ENCODE measurements at places on chromosomes 11 and 22. TPM values are rescaled to one million over a fixed set of nuclear protein-coding genes. Genes with fewer than 3 reads are reported as not detected.
A peak's percentile ranks its signal among the peaks of the same experiment; 100 is the strongest.

Gene SPDYC
- total RNA-seq: not detected

Gene OVOL1
- not detected for total RNA-seq

Gene PLAAT2
- not detected for total RNA-seq

Gene SYTL2
- total RNA-seq: 9.2 TPM

Gene DRD2
- 0.14 TPM for total RNA-seq

Gene OR8G5
- total RNA-seq: not detected

Gene RAB38
- 0.46 TPM for total RNA-seq

Gene OOSP4B
- total RNA-seq: not detected

Gene PKNOX2
- total RNA-seq: 3.1 TPM

Gene CARNS1
- total RNA-seq: 21.2 TPM

Gene TBCEL
- 25.1 TPM for total RNA-seq

DNA sequence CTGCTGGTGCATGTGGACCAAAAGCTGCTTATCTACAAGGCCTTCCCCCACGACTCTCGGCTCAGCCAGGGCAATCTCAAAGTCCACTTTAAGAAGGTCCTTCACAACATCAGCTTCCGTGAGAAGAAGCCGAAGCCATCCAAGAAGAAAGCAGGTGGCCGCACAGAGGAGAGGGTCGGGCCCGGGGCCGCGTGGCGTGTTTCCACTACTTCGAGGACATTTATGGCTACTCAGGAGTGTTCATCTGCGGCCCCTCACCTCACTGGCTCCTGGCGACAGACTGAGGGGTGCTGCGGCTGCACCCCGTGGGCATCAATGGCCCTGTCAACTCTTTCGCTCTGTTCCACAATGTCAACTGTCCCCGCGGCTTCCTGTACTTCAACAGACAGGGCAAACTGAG is 16.2 kb upstream of the SLC5A4 start:
- no peaks in the 10 kb centered on the region for H3K36me3 ChIP-seq
- H3K4me3 ChIP-seq: no peak overlapping the region
- no peak overlapping the region for H3K27ac ChIP-seq
- DNase-seq: no peak

GRCh38 chr11:111452146-111452545 is 60.0 kb downstream of the BTG4 start:
- no peaks in the 10 kb centered on the region for H3K27me3 ChIP-seq
- H3K4me3 ChIP-seq: no peak overlapping the region
- no peak overlapping the region for H3K27ac ChIP-seq
- no peaks in the 10 kb centered on the region for H3K4me1 ChIP-seq
- no peak for DNase-seq

DNA sequence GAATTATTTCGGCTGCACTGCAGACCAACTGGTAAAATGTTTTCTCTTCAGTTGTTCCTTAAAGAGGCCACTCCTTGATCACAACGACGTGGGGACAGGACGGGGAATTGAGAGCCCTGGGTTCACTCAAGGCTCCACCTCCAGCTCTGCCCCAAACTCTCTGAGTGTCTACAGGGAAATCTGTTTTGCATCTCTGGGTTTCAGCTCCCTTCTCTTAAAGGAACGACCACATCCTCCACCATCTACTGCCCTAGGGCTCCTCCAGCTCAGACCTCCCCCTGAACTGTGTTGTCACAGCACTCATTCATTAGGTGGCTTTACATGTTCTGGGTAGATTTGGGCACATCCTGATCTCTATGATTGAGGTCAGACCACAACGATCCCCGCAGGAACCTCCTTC is 5.1 kb upstream of the PPFIA1 start:
- no peak for DNase-seq
- no peak overlapping the region for H3K27ac ChIP-seq
- peaks cover 6% of the 10 kb centered on the region for H3K4me1 ChIP-seq

- H3K27me3 ChIP-seq: no peaks in the 10 kb centered on the region
- H3K27ac ChIP-seq: no peak overlapping the region
- DNase-seq: no peak
- no peaks in the 10 kb centered on the region for H3K36me3 ChIP-seq
Measured at GRCh38 chr11:1152316-1153104, 5.2 kb upstream of the MUC5AC start.

DNA sequence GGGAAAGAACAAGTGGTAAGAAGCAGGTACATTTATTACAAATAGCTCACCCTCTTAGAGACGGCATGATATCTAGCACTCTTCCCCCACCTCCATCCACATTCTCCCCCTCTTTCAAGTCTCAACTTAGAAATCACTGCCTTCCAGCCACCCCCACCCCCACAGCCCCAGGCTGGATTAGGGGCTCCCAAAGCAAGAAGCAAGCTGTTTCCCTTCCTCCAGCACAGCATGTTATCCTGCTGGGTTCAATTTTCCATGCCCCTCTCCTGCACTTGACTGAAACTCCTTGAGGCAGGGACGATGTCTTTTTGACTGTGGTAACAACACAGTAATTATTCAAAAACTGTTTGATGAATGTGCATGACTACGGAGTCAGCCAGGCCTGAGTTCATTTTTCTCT is 350.7 kb downstream of the LARGE1 start:
- peaks cover 19% of the 10 kb centered on the region for H3K4me1 ChIP-seq
- peak overlapping the region; percentile 52 for H3K27ac ChIP-seq
- DNase-seq: no peak

GRCh38 chr11:75592715-75593114 is 30.7 kb downstream of the SERPINH1 start:
- no peak for DNase-seq
- H3K36me3 ChIP-seq: no peaks in the 10 kb centered on the region
- no peaks in the 10 kb centered on the region for H3K27me3 ChIP-seq
- no peaks in the 10 kb centered on the region for H3K4me1 ChIP-seq
- H3K27ac ChIP-seq: no peak overlapping the region

GRCh38 chr11:2685051-2685450 is 14.7 kb downstream of the KCNQ1OT1 start:
- DNase-seq: no peak
- peaks cover 8% of the 10 kb centered on the region for H3K4me1 ChIP-seq
- no peaks in the 10 kb centered on the region for H3K27me3 ChIP-seq
- H3K4me3 ChIP-seq: no peak overlapping the region

GRCh38 chr11:2176389-2176900 is 4.8 kb upstream of the TH start:
- no peak for DNase-seq
- no peaks in the 10 kb centered on the region for H3K27me3 ChIP-seq
- H3K4me3 ChIP-seq: no peak overlapping the region
- H3K36me3 ChIP-seq: no peaks in the 10 kb centered on the region
- no peaks in the 10 kb centered on the region for H3K4me1 ChIP-seq

DNA sequence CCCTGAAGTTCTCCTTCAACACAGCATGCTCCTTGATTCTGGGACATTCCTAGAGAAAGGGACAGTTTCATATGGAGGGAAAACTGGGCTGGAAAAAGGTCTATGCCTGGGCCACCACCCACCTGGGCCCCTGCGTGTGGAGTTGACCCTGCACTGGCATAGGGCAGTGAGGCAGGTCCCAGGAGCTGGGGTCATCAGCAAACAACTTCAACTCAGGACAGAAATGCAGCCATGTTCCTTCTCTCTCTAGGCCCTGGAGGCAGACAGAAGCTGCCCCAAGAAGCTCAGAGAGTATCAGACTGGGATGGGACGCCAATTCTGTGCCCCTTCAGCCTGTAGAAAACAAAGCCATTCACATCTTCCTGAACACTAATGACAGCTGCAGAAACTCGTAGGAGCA is 34.9 kb downstream of the RTL6 start:
- H3K4me1 ChIP-seq: no peaks in the 10 kb centered on the region
- H3K36me3 ChIP-seq: no peaks in the 10 kb centered on the region
- no peak for DNase-seq
- no peaks in the 10 kb centered on the region for H3K27me3 ChIP-seq
- H3K27ac ChIP-seq: no peak overlapping the region

DNA sequence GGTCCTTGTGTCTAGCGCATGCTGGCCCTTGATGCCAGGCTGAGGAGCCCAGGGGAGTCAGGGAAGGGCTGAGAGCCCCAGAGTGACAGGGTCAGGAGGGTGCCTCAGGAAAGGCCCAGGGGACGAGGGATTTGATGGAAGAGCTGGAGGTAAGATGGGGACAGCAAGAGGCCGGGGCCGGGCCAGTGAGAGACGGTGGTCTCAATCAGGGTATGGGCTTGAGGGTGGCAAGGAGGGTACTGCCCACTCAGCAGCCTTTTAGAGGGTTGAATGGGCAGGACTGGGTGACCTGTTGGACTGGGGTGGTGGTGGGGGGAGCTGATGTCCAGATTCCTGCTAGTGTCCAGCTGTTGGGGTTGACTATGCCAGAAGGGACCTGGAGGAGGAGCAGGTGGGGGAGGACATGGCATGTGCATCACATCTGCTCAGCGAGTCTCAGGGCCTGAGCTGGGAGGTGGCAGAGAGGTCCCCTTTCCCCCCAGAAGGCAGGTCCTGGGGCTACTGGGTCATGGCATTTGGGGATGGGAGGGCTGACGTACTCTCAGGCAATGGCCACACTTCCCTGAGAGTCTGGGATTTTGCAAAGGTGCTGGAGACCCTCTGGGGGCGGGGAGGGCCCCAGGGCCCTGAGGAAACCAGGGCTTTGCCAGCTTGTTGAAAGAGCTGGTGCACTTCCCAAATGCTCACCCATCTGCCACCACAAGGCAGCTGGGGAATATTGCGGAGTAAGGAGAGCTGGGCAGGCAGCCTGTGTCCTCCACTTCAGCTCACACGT is 18.4 kb downstream of the MYO7A start:
- no peak overlapping the region for H3K4me3 ChIP-seq
- no peak for DNase-seq
- no peaks in the 10 kb centered on the region for H3K36me3 ChIP-seq

DNA sequence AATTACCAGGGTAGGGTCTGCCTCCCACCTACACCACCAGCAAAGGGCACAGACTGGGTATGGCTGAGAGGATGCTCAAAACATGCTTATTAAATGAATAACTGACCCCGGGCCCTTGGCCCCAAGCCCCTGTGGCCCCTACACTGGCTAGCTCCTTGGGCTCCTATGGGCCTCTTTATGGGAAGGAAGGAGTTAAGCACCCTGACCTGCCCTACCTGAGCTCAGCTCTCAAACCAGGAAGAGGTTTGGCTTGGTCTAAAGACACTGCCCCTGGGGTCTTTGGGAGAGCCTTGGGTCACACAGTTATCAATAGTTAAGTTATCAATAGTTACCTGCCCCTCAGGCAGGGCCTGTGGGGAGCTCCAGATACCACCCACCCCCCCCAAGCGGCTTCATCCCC is 1.2 kb downstream of the USH1C start:
- H3K4me3 ChIP-seq: no peak overlapping the region
- no peaks in the 10 kb centered on the region for H3K27me3 ChIP-seq
- H3K36me3 ChIP-seq: no peaks in the 10 kb centered on the region
- H3K4me1 ChIP-seq: peaks cover 5% of the 10 kb centered on the region
- H3K27ac ChIP-seq: no peak overlapping the region

DNA sequence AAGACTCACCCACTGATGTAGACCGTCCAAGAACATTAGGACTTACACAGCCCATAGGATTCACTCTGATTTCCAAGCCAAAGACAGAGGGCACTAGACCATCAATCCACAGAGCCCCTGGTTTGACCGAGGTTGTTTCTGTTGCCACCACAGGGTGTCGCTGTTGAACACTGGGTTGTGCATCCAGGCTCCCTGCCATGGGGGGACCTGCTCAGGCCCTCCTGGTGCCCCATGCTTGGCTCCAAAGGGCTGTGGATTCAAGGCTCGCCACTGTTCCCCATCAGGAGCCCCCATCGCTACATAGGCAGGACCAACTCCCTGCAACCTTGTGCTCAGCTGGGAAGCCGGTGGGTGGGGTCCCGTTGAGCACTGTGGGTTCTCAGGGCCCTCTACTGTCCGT is 128.0 kb upstream of the ANO1 start:
- no peaks in the 10 kb centered on the region for H3K27me3 ChIP-seq
- H3K4me3 ChIP-seq: no peak overlapping the region
- peaks cover 13% of the 10 kb centered on the region for H3K4me1 ChIP-seq
- no peak overlapping the region for H3K27ac ChIP-seq
- DNase-seq: no peak

DNA sequence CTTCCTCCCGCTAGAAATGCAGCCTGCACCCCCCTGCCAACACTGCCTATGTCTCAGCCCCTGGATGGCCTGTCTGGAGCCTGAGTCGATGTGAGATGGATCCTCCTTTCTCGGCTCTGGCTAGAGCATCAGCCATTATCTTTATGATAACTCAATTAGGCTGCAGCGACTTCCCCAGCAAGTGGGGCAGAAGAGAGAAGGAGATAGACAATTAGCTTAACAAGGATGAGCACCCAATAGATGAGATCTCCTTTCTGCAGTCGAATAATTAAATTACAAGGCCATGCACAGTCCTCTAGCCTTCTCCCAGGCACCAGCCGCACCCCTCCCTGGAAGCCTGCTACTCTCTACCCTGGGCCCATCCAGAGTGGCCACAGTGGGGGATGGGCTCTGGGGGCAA is 179.3 kb downstream of the CEP164 start:
- H3K27me3 ChIP-seq: no peaks in the 10 kb centered on the region
- no peak overlapping the region for H3K4me3 ChIP-seq
- no peak overlapping the region for H3K27ac ChIP-seq
- no peaks in the 10 kb centered on the region for H3K36me3 ChIP-seq
- no peaks in the 10 kb centered on the region for H3K4me1 ChIP-seq

GRCh38 chr22:46770726-46771125 is 8.3 kb downstream of the TBC1D22A start:
- H3K27ac ChIP-seq: peak overlapping the region; percentile 68
- no peaks in the 10 kb centered on the region for H3K27me3 ChIP-seq
- H3K4me3 ChIP-seq: no peak overlapping the region
- no peaks in the 10 kb centered on the region for H3K36me3 ChIP-seq

DNA sequence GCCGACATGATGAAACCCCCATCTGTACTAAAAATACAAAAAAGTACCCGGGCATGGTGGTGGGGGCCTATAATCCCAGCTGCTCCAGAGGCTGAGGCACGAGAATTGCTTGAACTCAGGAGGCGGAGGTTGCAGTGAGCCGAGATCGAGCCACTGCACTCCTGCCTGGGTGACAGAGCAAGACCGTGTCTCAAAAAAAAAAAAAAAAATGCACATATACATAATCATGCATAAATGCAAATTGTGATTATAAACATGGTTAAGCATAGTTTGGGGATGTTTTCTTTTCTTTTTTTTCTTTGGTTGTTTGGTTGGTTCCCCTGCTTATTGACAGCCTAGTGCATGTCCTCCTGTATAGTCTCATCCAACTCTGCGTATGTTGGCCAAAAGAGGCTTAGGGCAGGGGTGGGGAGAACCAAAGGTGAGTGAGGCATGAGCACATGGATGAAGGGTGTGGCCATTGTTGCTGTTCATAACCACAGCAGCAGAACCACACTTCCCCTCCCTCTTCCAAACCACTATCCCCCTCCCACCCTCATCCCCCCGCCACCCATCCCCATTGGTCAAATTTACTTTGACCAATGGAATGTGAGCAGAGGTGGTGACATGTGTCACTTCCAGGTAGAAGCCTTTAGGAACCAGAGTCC is 6.9 kb upstream of the VPS37C start:
- no peak overlapping the region for H3K27ac ChIP-seq
- no peak for DNase-seq
- H3K27me3 ChIP-seq: no peaks in the 10 kb centered on the region
